Activated T-cell treated with anti-CD3 and anti-CD28 coated beads for 4 hours (primary cell): ENCODE measurements at places on chromosomes 12 and 14.

DNA sequence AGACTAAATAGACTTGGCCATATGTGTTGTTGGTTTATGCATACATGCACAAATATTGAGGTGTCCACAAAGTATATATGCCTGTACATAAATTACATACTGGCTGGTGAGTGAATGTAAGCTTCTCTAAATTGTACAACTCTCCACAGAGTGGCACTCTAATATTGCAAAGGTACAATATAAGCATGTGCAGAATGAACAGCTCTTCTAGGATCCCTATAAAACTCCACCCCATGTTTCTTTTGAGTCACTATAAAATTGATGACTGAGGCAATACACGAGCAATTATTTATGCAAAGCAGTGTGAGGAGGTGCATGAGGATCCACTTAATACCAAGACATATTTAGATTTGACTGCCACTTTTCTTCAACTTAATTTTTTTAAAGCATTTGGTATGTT lies 172.2 kb downstream of the NAV3 start:
- no peak for DNase-seq

DNA sequence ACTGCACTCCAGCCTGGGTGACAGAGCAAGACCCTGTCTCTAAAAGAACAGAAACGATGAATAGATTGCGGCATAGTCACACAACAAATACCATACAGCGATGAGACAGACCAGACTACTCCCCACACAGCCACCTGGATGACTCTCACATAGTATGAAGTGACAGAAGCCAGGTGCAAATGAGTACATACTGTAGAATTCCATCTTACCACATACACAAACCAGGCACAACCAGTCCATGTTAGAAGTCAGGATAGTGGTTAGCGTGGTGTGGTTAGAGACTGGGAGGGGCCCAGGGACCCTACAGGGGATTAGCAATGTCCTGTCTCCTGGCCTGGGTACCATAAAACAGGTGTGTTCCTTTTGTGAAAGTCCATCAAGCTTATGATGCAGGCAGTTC lies 53.8 kb downstream of the FAM222A start:
- no peak for DNase-seq

DNA sequence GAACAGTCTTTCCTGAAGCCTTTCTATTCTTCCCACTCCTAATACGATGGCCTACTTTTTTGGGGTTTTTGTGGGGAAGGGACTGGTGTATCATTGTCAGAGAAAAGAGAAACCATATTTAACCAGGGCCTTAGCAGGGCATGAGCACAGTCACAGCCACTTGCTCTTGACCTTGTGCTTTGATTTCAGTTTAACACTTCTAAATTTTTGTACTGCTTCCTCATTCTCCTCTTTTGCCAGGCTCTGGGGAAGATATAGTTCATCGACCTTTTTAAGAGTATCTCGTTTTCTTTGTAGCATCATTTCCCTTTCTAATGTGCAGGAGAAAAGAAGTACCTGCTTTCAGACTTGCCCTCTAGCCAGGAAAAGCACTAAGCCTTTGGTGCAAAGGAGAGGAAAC lies 2.2 kb downstream of the ZBTB1 start:
- DNase-seq: no peak

- no peak for DNase-seq
Observed at GRCh38 chr14:78245238-78245637, 75.1 kb downstream of the NRXN3 start.

- DNase-seq: no peak
Observed at GRCh38 chr14:68416171-68416570, 376.7 kb downstream of the ZFP36L1 start.

DNA sequence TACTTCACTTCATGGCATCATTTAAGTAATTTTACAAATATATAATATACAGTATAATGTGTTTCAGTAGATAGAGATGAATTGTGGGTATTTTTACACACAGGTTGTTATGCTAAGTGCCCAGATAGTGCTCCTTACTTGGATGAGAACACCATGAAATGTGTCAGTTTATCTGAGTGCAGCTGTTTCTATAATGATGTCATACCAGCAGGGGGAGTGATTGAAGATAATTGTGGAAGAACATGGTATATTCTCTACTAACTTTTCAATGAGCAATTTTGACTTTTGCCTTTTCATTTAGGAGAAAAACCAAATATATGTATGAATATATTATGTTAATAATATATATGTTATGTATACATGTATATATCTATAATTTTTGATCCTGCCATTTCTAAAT lies 221.6 kb downstream of the LRRK2 start:
- no peak for DNase-seq

- no peak for DNase-seq
Observed at GRCh38 chr12:100871195-100871734, 76.7 kb downstream of the ANO4 start.

GRCh38 chr12:25926536-25926935 lies 31.9 kb upstream of the RASSF8 start:
- no peak for DNase-seq

DNA sequence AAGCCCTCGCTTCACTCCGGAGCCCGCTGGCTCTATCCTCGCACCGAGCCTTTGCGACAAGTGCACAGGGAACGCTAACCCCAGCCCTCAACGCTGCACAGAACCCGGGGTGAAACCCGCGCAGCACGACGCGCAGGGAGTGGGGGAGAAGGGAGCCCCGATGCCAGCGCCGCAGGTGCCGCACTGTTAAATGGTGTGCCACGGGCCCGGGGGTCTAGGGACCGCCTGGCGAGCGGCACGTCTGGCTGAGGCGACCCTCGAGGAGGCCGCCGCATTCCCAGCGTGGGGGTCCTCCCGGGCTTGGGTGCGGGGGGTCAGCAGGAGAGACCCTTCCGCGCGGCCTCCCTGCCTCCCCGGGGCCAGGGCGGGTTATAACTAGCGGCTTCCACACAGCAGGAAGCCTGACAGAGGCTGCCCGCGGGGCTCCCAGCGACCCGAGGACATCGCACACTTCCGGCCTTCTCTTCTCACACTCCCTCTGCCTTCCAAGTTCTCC lies 23.8 kb upstream of the LRTM2 start:
- DNase-seq: no peak

GRCh38 chr14:21631084-21631483 lies 3.7 kb downstream of the OR10G2 start:
- DNase-seq: no peak

DNA sequence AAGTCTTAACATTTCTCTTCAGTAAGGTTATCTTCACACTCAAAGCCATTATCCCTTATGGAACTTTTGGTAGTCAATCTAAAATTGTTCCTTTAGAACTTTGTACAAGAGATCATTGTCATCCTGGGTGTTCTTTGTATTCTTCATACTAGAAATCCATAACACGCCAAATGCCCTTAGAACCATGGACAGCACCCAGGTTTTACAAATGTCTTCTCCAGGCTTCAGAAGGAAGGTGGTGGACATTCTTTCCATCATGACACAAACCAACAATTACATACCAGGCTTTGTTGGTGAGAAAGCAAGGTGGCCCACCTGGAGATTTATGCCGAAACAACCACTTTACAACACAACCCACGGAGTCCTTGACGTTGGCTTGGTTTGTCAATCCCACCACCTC lies 365.6 kb upstream of the TBX3 start:
- no peak for DNase-seq

DNA sequence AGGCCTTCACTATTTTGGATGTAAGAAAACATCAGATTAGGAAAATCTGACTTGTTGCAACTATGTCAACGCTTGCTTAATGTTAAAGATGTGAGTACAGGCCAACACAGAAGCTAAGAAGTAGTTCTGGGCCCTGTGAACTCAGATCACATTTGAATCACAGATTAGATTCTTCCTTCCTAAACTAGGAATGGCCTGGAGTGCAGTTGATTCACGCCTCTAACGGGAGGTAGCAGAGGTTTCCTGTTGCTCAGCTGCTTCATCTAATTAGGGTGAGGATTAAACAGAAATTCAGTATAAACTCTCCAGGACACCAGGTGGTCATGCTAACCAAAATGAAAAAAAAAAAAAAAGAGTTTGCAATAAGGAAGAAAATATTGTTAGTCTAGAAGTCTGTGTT lies 314.3 kb downstream of the TRHDE start:
- no peak for DNase-seq

GRCh38 chr12:11713202-11713601 lies 63.7 kb downstream of the ETV6 start:
- no peak for DNase-seq

DNA sequence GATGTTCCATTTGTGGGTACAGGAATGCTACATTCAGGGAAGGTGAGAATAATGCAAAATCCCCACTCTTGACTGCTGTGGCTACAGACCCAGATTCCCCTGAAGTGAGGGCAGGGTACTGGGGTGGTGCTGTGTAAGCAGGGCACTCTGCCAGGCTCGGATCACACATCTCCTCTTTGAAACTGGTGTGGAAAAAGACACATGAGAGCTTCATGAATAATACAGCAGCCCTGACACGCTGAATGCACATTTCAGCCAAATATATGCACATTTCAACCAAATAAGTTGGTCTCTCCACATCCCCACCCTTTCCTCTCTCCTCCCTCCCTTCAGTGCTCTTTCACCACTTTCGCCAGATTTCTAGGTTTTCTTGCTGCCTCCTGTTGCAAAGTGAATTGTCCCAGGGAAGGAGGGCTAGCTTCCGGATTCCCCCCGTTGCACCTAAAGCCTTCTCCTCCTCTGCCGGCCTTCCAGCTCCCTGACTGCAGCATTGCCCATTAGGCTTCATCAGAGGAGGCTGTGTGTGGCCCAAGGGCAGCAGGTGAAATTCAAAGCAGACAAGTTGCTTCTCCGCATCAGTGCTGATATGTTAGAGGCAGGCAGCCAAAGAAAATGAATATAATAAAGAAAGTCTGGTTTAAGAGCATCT lies 118.2 kb upstream of the TMCC3 start:
- DNase-seq: no peak

GRCh38 chr14:22314183-22314820 lies 274.7 kb downstream of the DAD1 start:
- no peak for DNase-seq
